ENCODE measurements at places on chromosomes 1 and 21.

DNA sequence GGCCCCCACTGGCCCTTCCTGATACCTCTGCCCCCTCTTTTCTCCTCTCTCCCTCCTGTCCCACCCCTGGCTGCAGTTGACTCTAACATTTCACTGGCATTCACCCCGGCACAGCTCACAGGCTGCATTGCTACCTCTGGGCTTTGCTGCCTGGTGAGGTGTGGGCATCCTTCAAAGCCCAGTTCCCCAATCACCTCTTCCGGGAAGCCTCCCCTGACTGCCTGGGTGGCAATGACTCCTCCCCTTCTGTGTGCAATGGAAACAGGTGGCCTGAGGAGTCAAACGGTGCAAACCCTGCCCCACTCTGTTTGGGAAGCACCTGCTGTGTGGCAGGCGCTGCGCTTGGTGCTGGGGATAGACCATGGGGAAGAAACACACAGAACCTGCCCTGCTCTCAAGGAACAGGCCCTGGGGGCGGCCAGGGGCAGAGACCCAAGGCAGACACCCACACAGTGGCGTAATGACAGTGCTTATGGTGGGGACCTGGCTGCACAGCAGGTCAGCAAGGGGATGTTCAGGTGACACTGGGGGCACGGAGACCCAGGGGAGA lies 39.3 kb upstream of the POFUT2 start:
- no peak for DNase-seq

GRCh38 chr1:11594222-11594621 lies 60.0 kb downstream of the FBXO2 start:
- no peak for DNase-seq

- DNase-seq, result no peak
These were observed 19.7 kb downstream of the TP53BP2 start for GRCh38 chr1:223825767-223826748.

DNA sequence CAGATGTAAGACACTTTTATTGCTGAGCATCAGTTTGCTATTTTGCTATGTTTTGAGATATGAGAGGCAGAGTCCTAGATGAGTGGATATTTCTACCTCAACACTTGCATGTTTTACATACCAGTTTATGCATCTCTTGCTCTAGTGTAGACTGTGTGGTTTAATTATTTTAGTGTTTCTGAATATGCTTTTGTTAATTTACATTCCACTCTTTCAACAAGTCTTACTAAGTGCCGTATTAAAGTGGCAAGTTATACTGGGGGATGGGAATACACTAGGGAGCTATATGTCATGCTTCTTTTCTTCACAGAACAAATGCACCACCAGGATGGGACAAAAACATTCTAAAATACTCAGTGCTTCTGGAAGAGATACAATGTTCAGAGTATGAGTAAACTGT lies 507.7 kb upstream of the PRMT6 start:
- DNase-seq, result no peak

DNA sequence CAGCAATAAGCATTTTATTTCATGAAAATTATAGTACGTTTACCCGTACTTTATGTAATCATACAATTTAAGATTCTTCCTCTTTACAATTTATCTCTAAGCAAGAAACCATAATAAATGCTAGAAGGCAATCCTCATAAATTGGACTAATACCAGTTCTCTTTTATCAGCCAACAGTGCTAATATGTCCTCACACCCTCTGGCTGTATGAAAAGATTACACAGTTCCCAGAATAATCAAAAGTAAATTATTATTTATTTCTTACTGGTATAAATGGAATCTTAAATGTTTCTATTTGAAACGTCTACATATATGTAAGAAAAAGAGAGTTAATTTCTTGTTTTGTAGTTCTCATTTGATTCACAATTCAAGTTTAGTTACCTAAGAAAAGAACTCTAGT lies 3.1 kb upstream of the CDKN2C start:
- no peak for DNase-seq

- DNase-seq, result no peak
These were observed 44.3 kb upstream of the FAM89A start for GRCh38 chr1:231084353-231084752.

GRCh38 chr1:234229581-234230387 lies 143.5 kb upstream of the COA6 start:
- no peak for DNase-seq

DNA sequence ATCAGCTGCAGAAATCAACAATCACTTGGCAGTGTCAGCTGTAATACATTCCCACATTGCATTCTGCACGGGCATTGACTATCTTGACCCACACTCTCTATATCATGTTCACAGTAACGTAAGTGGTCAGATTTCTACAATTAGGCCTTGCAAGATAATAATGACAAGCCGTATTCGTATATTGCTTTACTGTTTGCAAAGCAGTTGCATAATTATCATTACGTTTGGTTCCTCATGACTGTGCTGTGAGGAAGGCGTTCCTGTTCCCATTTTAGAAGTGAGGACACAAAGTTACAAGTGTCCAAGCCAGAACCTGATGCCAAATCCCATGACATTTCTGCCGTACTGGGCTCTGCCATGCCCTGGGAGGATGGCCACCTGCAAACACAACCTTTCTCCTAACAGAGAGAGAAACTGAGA lies 53.5 kb upstream of the TARBP1 start:
- DNase-seq, result no peak

All from stimulated activated CD8-positive, alpha-beta memory T cell treated with anti-CD3 and anti-CD28 coated beads, Interleukin-4, amount 100 ng/mL, for 48 hours (primary cell).